Stimulated activated CD8-positive, alpha-beta memory T cell treated with anti-CD3 and anti-CD28 coated beads, Interleukin-2, amount 100 ng/mL, for 48 hours (primary cell): ENCODE measurements at places on chromosomes 12 and 14.

- DNase-seq: no peak
These were observed 213.3 kb upstream of the PWP1 start for GRCh38 chr12:107472308-107472707.

- DNase-seq: no peak
These were observed 3.8 kb upstream of the PDE3A start for GRCh38 chr12:20364501-20364900.

DNA sequence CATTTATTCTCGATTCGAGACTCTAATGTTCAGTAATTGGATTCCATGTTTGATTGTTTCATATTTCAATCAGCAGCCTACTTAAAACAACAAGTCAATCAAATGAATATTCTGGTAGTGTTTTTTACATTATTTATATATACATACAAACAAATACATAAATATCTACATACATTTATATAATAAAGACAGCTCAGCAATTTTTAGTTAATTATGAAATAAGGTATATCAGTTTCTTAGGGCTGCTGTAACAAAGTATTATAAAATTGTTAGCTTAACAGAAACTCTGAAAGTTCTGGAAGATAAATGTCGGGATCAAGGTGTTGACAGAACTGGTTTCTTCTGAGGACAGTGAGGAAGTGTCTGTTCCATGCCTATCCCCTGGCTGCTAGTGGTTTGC lies 105.9 kb downstream of the MGST1 start:
- DNase-seq: no peak

GRCh38 chr14:42277840-42278239 lies 671.2 kb downstream of the LRFN5 start:
- DNase-seq: no peak

- no peak for DNase-seq
These were observed 72.1 kb downstream of the PHLDA1 start for GRCh38 chr12:75959506-75959905.

GRCh38 chr12:44972746-44973421 lies 78.0 kb downstream of the DBX2 start:
- DNase-seq: no peak

GRCh38 chr12:67909091-67909531 lies 80.1 kb upstream of the IFNG-AS1 start:
- DNase-seq: no peak

DNA sequence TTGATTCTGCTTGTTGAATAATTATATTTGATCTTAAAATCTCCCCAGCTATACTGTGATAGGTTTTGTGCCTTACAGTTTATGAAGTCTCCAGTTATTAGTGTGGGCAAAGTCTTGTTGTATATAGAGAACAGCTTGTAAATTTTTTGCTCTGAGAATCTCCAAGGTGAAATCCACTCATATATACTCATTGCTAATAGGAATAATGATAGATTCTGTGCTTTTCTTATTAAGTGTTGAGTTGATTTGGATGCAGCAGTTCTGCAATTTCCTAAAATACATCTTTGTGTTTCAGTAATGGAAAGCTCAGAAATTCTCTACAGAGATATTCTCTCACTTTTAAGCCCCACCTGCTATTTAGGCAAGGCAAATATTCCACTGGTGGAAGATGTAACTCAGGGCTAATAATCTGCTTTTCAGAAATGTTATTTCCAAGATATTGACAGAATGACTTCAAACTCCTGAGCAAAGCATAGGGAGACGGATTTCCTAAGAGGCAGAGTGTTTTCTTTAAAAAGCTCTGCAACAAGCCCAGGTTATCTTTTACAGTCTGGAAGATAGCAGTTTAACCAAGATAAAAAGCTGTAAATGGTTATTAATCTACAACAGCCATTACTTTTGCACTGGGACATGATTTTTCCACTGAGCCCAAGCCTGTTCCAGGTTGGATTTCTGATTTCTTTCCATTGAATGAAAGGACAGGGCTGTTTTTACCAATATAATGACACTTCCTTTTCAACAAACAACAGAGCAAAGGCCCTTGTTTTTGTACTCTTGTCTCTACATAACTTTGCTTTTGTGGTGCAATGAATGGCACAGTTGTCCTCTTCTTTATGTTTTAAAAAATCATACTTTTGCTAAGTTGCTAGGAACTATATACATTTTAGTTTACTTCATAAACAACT lies 239.9 kb upstream of the ATP2B1 start:
- DNase-seq: no peak

- no peak for DNase-seq
These were observed 28.0 kb downstream of the ATG14 start for GRCh38 chr14:55383541-55384140.
